ENCODE measurements at places on chromosomes 6 and 20.

- no peak for DNase-seq
Observed at GRCh38 chr6:98416027-98416426, 418.3 kb upstream of the POU3F2 start.

GRCh38 chr6:38012573-38012972, 193.0 kb downstream of the ZFAND3 start:
- DNase-seq: no peak

DNA sequence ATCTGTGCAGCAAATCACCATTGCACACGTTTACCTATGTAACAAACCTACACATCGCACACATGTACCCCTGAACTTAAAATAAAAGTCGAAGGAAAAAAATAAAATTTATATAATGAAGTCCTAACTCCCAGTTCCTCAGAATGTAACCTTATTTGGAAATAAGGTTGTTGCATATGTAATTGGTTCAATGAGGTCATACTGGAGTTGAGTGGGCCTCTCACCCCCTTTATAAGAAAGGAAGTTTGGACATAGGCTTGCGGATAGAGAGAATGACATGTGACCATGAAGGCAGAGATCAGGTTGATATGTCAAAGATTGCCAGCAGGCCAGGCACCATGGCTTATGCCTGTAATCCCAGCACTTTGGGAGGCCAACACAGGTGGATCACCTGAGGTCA, 16.1 kb upstream of the ZBTB22 start:
- no peak for DNase-seq

GRCh38 chr20:13991311-13991710, 897 bp upstream of the SEL1L2 start:
- no peak for DNase-seq

DNA sequence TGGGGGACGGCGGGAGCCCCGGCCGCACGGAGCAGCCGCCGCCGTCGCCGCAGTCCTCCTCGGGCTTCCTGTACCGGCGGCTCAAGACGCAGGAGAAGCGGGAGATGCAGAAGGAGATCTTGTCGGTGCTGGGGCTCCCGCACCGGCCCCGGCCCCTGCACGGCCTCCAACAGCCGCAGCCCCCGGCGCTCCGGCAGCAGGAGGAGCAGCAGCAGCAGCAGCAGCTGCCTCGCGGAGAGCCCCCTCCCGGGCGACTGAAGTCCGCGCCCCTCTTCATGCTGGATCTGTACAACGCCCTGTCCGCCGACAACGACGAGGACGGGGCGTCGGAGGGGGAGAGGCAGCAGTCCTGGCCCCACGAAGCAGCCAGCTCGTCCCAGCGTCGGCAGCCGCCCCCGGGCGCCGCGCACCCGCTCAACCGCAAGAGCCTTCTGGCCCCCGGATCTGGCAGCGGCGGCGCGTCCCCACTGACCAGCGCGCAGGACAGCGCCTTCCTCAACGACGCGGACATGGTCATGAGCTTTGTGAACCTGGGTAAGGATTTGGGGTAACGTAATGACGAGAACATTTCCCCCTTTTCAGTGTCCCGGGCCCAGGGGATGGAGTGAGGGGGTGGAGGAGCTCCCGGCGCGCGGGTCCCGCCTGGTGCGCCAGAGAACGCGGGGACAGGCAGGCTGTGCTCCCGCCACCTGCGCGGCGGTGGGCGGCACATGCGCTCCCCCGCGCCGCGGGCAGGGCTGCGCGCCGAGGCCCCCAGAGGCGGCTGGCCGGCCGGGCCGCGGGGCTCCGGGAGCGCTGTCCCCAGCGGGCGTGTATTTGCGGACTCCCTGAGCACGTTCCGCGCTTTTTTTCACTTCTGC, 1.4 kb downstream of the BMP6 start:
- DNase-seq: no peak

DNA sequence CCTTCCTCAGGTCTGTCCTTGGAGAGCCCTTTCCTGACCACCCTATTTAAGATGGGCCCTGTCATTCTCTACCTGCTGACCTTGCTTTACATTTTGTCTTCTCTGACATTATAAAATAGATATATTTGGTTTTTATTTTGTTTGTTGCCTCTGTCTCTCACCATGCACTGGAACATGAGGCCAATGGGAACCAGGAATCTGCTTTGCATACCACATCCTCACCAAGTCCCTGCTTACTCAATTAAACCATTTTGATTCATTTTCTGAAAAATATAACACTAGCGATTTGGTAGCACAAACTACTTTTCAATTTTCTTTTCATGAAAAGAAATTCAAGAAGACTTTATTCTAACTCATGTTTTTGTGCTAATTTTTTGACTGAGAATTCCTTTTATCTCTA, 32.8 kb upstream of the POPDC3 start:
- DNase-seq: no peak

DNA sequence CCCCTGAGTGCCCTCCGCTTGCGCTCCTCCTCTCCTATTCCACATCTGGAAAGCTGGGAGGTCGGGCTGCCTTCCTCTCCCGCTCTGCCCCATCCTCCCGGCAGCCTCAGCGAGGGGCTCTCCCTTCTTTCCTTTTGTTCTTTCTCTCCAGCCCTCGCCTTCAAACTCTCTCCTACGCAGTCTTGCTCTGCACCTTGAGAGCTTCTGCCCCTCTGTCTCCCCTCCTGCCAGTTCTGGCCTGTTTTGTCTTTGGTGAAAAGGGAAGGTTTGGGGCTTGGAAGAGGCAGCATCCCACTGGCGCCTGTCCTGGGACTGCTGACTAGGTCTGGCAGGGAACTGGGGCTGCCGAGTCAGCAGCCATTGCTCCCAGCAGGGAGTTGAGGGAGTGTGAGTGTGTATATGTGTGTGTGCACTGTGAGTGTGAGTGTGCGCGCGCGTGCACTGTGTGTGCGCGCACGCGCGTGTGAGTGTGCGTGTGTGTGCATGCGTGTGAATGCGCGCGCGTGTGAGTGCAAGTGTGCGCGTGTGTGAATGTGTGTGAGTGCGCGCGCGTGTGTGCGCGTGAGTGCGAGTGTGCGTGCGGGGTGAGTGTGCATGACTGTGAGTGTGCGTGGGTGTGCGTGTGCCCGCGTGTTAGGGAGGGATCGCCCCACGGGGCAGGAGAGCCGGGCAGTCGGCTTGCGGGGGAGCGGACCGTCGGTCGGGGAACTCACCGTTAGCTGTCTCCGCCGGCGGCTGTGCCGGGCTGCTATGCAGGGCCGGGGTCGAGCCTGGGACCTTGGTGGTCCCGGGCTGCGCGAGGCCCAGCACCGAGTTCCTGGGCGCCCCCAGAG, 523 bp downstream of the CPXM1 start:
- no peak for DNase-seq

DNA sequence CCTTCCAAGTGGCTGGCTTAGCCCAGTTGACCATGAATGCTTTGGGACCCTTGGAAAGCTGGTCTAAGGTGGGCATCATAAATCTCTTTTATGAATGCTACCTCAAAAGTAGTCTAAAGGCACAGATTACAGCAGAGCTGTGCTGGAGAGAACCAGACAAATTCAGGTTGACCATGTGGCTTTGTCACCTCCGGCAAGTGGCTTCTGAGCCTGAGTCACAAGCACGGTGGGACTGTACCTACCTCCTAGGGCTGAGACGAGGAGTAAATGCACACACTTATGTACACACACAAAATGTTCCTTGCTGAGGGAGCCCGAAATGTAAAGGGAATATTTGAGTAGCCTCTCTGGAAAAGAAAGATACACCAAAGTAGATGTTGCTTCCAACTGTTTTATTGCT, 155.9 kb downstream of the NFATC2 start:
- no peak for DNase-seq

GRCh38 chr6:117272032-117272866, 6.9 kb downstream of the VGLL2 start:
- DNase-seq: no peak

GRCh38 chr6:143139239-143139784, 78.6 kb downstream of the AIG1 start:
- DNase-seq: no peak

DNA sequence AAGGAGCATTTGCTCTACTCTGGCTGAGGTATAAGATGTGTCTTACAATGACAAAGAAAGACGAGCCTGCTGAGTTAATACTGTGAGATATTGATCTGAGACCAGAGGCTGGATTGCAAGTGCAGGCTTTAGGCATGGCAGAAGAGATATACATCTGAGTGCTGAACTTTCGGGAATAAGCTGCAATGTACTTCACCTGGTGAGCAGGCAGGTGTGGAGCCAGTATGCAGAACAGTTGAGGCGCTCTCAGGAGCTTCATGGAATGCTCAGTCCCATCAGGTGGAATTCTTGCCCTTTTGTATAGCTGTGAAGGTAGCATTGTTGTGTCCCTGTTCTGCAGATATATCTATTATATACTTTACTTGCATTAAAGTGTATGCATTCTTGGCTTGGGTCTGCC, 179.3 kb upstream of the RIMS1 start:
- DNase-seq: no peak

DNA sequence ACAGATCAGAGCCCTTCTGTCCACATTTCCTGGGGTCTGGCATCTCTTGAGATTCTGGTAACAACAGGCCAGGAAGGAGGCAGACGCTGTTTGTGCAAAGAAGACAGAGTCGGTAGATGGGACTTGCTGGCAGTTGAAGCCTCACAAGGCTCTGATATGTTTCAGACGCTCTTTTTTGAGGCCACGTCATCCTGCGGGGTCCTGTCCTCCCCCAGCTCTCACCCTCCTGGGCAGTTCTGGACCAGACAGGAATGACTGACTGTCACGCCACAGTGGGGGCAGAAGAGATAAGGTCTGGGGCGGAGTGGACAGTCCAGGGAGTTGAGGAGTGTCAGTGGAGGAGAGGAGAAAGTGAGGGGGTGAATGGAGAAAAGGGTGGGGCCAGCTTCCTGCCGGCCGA, 87.1 kb upstream of the SULF2 start:
- DNase-seq: no peak

DNA sequence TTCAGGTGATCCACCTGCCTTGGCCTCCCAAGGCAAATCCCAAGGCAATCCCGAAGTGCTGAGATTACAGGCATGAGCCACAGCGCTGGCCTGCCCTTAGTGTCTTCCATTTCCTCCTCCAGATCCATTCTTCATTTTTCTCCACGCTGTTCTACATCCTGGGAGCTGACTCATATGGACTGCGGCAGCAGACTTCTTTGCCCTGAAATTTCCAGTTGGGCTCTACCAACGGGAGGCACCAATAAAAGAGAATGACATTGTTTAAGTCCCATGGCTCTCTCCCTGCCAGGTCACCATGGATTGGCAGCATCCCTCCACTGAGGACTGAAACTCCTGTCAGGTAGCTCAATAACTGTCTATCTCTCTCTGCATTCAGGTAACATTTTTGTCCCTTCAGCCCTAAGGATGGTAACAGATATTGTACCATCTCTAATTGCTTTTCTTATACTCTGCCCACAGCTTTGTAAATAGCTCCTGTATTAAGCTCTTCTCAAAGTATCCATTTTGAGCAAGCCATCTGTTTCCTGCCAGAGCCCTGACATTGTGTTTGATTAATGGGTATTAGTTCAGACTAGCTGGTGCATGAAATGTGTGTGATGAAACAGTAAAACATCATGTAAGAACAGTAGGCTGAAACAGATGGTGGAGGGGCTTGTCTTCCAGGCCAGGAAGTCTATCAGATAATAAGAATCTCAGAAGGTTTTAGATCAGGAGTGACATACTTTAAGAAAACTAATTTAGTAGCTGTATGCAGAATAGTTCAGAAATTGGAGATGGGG, 3.6 kb downstream of the TBCC start:
- no peak for DNase-seq

Measured in activated T-cell treated with anti-CD3 and anti-CD28 coated beads for 4 hours (primary cell).